ENCODE measurements at places on chromosomes 3 and 15.

DNA sequence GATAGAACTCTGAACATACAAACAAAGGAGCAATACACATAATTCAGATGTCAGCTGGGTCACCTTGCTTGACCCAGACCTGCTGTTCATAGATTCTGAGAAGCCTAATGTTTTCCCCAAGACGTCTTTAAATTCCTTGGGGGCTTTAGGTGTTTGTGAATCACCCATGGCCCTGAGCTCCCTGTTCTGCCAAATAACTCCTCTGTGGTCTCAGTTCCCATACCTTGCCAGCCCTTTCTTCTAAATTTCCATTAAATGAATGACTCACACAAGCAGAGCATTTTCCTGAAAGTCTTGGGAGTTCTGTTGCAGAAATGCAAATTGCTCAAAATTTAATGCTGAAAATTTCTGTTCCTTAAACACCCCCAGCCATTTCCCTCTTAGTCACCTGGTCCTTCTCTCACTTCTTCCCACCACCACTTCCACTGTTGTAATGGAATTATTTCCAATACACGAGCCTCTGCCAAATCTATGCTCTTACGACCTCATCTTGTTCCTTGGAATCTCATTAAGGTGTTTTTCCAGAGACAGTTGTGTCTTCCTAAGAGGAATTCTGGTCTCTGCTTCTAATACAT is 33.4 kb upstream of the PSMD6 start:
- no peak for DNase-seq

DNA sequence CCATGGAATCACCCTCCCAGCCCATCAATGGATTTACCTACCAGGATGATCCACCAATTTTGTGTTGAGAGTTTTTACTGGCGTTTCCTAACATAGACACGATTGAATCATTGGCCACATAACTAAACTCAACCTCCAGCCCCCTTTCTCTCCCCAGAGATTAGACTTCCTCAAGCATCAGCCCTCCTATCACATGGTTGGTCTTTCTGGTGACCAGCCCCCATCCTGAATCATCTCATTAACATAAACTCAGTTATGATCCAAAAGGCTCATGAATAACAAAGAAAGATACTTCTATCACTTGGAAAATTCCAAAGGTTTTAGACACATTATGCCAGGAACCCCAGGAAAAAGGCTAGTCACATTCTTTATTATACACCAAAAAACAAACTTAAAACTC is 21.2 kb downstream of the PRKAR2A start:
- peak; percentile 85 for DNase-seq

GRCh38 chr15:25810631-25811091 is 52.5 kb downstream of the ATP10A start:
- no peak for DNase-seq

DNA sequence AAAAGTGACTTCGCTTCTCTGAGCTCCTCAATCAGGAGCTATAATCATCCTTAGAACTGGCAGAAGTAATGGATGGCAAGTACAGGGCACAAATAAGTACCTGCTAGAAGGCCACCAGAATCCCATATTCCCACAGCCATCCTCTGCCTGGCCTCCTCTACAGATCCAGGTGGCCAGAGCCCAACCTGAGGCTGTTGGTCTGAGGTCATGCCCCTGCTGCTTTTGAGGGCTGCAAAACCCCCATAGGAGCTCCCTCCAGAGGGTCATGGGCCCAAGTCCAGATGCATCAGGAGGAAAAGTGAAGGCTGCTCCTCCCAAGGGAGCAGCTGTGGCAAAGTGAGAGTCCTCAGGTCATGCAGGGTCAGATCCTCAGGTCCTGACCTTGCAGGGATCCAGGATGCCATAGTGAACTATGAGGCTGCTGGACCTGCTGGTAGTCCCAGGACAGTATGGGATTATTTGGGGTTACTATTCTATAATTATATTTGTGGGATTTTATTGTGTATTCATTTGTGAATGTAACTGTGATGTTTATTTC is 3.0 kb upstream of the PLCD1 start:
- no peak for DNase-seq

GRCh38 chr3:88467191-88467590 is 317.4 kb downstream of the C3orf38 start:
- no peak for DNase-seq

GRCh38 chr15:40925863-40926658 is 3.1 kb upstream of the DLL4 start:
- peak; percentile 44 for DNase-seq

DNA sequence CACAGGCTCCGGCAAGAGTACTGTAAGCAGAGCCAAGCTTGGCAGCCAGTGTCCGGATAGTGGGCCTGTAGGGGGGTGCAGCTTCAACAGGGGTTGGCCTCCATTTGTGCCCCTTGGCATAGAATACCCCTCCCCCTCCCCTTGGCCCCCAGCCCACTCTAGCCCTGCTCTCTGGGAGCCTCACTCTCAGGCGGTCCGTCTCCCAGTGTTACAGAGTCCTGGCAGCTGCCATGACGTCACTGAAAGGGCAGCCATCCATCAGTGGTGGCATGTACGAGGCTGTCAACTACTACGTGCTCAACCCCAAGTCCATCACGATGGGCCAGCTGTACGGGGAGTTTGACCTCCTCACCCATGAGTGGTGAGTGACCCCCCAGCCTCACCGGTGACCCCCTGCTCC is 50.4 kb downstream of the DNAH1 start:
- no peak for DNase-seq

GRCh38 chr3:102378216-102378615 is 56.6 kb upstream of the ZPLD1 start:
- no peak for DNase-seq

DNA sequence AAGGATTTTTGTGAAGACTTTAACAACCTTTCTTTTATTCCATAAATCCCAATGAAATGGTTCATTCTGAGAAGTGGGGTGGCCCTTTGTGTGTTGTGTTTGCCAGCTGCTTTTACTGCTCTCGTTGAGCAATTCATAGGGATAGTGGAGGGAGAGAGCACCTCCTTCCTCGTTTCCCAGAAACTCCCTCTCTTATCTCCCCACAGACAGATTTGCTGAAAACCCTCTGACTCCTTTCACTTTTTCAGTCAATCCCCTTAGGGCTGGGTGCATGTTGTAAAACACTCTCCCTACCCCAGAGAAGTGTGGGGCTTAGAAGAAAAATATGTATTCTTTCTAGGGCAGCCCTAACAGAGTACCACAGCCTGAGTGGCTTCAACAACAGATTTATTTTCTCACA is 557.2 kb upstream of the RGMA start:
- DNase-seq: no peak

GRCh38 chr3:160400702-160401150 is 1.3 kb downstream of the SMC4 start:
- DNase-seq: peak; percentile 20

GRCh38 chr3:82311901-82312300 is 550.5 kb upstream of the GBE1 start:
- no peak for DNase-seq

DNA sequence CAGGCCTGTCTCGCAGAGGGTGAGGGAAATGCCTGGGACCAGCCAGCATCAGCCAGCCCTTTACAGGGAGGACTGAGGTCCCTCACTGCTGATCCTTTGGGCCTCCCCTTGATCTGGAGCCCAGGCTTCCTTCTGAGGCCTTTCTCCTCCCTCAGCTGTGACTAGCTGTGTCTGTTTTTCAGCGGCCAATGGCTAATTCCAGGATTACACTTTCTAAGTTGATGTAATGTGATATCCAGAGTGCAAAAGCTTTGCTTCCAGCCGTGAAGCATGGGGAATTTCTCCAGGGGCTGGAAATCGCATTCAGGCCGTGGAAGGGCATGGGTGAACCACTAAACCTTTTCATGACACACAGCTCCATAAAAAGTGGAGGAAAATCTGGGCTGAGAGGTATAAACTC is 157.6 kb downstream of the SHQ1 start:
- no peak for DNase-seq

- no peak for DNase-seq
Measured at GRCh38 chr3:125589547-125590122, 5.7 kb downstream of the OSBPL11 start.

- DNase-seq: no peak
Measured at GRCh38 chr3:15267502-15267901, 61.5 kb downstream of the CAPN7 start.

DNA sequence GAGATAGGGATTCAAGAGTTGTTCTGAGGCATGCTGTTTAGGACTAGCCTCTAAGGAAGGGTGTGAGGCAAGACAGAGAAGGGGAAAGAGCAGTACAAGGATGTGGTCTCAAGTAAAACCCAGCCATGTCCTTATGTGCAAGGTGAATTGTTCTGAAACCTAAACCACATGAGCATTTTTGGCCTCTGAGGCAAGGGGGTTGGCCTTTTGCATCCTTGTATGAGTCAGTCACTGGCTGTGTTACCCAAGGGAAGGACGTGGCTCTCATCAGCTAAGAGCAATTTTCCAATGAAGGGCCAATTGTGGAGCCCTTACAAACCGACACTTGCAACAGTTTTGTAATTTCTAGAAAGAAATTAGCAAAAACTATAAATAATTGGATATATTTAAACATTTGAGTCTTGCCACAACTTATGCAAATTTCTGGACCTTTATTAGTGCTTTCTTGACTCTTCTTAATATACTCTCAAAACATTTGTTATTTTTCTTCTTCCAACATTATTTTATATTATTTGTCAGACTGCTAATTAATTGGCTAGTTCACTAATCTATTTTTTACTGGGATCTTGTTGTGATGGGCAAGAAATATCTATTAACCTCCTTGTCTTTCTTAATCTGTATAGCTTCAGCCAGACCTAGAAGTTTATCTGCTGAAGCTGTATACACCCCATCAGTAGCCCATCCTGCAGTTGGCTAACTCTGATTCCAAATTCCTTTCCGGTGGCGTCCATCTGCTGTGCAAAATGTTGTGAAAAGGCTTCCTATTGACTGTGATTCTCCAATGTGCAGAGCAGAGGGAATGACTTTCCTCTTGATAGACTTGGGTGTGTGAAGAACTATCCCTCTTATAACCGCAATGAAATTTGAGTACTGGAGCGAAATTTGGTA is 97.7 kb upstream of the P2RY1 start:
- peak; percentile 34 for DNase-seq

GRCh38 chr3:6079561-6080179 is 781.2 kb upstream of the GRM7 start:
- no peak for DNase-seq

- no peak for DNase-seq
Measured at GRCh38 chr3:42092006-42092405, 849 bp downstream of the TRAK1 start.

GRCh38 chr15:95687061-95687460 is 643.4 kb upstream of the NR2F2 start:
- DNase-seq: no peak

- no peak for DNase-seq
Measured at GRCh38 chr3:187646906-187647660, 23.1 kb downstream of the SST start.

GRCh38 chr15:62320259-62320658 is 155.2 kb upstream of the C2CD4B start:
- no peak for DNase-seq

- no peak for DNase-seq
Measured at GRCh38 chr15:87722941-87723691, 533.4 kb downstream of the NTRK3 start.

DNA sequence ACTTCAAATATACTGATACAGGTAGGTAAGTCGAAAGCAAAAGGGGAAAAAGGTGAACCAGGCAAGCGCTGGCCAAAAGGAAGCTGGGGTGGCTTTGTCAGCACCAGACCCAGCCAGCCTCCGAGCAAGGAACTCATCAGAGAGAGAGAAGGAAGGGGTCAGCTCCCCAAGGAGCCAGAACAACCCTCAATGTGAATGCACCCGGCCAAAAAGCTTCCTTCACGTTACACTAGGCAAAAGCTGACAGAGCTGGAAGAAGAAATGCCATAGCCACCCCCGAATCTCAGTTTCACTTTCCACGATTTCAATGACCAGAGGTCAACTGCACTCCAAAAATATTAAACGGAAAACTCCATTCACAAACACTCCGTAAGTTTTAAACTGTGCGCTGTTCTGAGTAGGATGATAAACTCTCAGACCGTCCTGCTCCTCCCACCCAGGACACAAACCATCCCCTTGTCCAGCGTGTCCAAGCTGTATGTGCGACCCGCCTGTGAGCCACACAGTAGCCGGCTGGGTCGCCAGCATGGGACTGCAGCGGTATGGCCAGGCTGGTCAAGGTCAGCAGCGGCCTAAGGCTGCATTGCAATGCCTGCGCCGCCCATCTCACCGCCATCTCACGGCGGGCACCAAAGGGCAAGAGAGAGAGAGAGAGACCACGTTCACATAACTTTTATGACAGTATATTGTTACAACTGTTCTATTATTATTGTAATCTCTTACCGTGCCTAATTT is 29.7 kb downstream of the CYFIP1 start:
- no peak for DNase-seq

GRCh38 chr3:175477651-175478224 is 618.6 kb downstream of the NAALADL2 start:
- DNase-seq: no peak

DNA sequence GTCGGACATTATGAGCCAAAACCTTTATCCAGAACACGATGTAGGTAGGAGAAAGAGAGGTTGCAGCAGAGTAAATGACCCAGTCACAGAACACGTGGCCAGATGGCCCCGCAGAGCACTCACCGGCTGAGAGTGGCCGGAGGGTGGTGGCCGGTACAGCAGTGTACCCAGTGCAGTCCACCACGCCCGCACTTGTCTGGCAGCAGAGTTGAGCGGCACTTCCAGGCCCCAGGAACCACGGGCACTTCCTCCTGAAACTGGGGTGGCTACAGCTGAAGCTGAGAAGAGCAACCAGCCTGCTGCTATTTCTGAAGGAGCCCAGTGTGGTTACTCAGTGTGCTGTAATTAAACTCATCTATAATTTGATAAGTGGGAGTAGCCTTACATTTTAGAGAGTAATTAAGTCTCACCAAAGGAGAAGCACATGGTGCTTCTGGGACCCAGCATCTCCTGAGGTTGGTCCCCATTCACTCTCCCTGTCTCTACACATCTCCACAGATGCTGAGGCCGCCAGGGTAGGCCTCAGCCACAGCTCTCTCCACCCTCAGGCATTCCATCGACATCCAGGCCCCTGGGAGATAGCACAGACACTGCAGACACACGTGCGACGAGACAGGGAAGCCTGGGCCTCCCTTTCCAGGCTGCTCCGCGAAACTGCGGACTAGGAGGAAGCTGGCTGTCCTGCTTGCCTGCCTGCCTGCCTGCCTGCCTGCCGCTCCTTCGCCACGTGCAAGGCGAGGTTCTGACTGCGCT is 49.8 kb downstream of the BDH1 start:
- DNase-seq: no peak

GRCh38 chr15:45529613-45530012 is 7.1 kb upstream of the SLC30A4 start:
- no peak for DNase-seq

DNA sequence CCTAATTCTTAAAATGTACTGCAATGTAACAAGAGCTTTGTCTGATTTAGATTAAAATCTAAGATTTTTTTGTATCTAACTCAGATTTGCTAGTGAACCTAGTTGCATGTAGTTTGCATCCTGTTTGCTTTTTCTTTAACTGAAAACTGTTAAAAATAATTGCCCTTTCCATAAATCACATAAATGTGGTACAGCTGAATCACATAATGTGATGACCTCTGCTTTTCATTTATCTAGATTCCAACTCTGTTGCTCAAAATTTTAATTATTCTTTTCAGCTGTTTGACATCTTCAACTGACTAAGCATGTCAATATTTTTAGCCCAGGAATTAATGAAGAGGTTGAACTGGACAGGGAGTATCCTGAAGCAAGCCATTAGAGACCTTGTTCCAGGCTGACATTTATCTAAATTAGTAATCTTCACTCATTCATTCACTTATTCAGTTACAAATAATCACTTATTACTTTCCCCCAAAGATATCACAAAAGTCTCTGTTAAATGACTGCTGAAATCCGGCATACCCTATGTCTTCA is 101.9 kb upstream of the PLXND1 start:
- peak; percentile 18 for DNase-seq

GRCh38 chr3:171328419-171329082 is 131.7 kb downstream of the TNIK start:
- DNase-seq: no peak

GRCh38 chr15:29534378-29534777 is 264.8 kb upstream of the NSMCE3 start:
- no peak for DNase-seq

Data from GM03348 (cell line).